ENCODE measurements at places on chromosomes 4 and X.

- DNase-seq: no peak
Observed at GRCh38 chr4:114561590-114561989, 37.0 kb upstream of the UGT8 start.

GRCh38 chr4:134627366-134627765 is 425.8 kb upstream of the PABPC4L start:
- DNase-seq: no peak

- no peak for DNase-seq
Observed at GRCh38 chr4:102772738-102773340, 12.1 kb upstream of the MANBA start.

DNA sequence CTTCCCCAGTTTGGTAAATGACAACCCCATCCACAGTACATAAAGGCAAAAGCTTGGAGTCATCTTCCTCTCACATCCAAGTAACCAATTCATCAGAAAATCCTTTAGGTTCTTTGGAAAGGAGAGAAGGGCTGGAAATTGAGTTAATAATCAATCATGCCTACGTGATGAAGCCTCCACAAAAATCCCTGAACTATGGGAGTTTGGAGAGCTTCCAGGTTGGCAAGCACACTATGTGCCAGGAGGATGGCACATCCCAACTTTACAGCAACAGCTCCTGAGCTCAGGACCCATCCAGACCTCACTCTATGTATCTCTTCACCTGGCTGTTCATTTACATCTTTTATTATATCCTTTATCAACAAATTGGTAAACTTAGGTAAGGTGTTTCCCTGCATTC is 98.9 kb downstream of the IQCM start:
- no peak for DNase-seq

DNA sequence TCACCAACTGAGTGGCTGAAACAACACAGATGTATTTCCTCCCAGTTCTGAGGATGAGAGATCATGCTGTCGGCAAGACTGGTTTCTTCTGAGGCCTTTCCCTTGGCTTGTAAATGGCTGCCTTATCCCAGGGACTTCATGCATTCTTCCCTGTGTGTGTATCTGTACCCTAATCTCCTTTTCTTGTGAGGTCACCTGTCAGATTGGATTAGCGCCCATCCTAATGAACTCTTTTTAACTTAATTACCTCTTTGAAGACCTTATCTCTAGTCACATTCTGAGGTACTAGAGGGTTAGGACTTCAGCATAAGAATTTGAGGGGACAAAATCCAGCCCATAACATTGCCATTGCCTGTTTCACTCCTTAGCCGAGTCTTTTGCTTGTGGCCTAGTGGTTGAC is 59.5 kb upstream of the TMEM150C start:
- DNase-seq: no peak

DNA sequence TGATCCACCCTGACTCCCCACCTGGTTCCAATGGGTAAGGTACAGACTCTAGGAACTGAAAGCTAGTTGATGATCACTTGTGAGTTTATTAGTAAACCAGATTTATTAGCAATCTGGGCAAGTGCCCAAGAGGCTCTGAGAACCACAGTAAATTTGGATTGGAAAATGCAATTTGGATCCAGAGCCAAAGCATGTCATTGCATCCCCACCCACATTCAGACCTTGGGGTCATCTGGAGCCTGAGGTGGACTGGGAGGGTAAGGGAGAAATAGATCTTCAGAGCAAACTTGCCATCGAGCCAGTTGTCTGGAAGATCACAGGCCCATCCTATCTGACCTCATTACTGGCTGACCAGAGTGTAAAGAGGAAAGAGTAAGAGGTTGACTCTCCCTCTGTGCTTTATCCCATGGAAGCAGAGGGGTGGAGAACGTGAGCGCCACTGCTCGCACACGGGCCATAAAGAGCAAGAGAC is 78.7 kb upstream of the RASGEF1B start:
- DNase-seq: no peak

GRCh38 chr4:58214376-58214775 is 1104.2 kb upstream of the IGFBP7 start:
- no peak for DNase-seq

GRCh38 chr4:34878961-34879360 is 1365.4 kb downstream of the ARAP2 start:
- peak; percentile 1 for DNase-seq

GRCh38 chr4:11774346-11774745 is 345.7 kb upstream of the HS3ST1 start:
- no peak for DNase-seq

DNA sequence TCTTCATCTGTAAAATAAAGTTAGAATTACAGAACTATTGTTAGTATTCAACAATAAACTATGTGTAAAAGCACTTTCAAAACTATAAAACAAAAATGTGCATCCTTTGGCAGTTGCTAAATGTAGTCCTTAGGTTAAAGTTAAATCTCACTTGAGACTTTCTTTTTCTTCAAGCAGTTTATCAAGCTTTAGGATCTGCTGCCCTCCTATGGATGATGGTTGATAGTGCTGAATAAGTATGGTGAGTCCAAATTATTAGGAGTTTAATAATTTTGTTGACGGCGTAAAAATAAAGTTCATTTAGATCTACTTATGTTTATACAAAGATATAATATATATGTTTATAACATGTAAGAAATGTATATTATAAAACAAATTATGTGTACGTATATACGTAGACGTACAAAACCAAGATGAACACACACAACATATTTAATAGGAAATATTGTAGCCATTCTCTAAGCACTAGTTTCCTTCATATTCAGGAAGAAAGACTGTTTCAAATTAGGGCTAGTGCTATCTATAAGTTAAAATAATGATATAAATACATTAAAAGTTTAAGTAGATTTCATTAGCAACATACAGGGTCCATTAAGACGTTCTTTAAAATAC is 22.3 kb downstream of the UGT2A2 start:
- DNase-seq: peak; percentile 5
